Muscle of arm (tissue), 14 donors: ENCODE measurements at places on chromosomes 5 and 9.

DNA sequence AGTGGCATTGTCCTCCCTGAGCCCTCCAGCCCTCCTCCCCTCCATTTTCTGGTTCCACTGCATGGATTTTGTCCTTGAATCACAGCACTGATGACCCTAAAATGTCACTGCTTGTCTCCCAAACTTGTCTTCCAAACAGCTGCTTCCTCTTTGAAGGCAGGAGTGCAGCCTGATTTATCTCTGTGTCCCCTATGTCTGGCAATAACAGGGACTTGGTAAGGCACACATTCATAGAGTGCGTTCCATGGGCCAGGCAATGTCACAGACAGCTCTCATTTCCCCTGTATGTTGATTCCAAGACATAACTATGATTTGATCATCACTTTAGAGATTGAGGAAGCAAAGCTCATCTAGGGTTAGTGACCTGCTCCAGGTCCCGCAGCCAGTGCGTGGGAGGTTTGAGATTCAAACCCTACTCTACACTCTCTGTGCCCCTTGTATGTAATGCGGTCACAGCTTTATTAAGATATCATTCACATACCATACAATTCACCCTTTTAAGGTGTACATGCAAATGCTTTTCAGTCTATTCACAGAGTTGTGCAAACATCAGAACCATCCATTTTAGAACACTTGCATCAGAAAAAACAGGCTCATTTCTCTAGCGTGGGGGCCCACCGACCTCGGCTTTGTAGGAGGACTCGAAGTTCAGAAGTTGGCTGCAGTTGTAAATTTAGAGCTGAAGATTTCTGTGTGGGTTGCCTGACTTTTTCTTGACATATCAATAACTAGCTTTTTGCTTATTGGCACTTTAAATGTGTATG is 28.4 kb upstream of the BOD1 start:
- DNase-seq, result no peak

DNA sequence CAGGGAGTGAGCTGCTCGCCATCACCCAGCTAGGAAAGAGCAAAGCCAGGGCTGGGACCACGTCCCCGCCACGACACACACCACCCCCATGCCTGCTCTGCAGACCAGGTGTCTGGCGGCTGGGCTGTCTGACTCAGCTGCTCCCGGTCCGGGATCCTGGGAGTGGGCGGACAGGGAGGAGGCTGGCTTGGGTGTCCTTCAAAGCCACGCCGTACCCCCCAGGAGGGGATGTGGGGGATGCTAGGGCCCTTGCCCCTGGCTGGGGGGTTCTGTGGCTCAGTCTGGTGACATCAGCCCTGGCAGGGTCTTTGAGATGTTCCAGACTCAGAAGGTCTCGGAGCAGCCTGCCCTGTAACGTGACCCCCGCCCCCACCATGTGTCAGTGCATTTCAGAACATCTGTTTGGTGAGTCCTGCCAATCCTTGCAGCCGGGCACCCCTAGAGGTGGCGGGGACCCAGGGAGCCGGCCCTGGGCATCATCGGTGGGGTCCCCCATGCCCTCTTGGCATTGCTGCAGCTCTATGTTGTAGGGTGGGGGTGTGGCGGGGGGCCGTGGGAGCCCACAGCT is 62.3 kb downstream of the HMCN2 start:
- DNase-seq, result no peak

GRCh38 chr5:121702682-121703081 is 149.0 kb upstream of the FTMT start:
- DNase-seq, result no peak

- no peak for DNase-seq
Measured at GRCh38 chr9:85884256-85884655, 56.7 kb upstream of the NAA35 start.

DNA sequence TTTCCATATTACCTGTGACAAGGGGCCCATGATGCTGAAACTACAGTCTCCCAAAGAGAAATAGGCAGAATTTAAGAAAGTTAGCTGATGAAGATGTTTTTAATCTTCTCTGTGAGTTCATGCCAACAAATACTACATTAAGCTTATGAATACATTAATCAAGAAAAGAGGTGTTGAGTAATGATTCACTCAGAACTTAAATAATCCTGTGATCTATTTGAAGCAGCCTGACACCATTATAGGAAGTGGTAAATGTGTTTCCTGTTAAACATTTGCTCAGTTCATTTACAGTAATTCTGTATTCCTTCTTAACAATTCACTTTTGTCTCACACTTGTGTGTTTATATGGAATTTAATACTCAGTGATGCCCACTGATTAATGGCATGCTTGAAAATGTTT is 75.0 kb upstream of the IZUMO3 start:
- DNase-seq, result no peak

- no peak for DNase-seq
Measured at GRCh38 chr5:88377705-88378656, 109.3 kb upstream of the TMEM161B start.

DNA sequence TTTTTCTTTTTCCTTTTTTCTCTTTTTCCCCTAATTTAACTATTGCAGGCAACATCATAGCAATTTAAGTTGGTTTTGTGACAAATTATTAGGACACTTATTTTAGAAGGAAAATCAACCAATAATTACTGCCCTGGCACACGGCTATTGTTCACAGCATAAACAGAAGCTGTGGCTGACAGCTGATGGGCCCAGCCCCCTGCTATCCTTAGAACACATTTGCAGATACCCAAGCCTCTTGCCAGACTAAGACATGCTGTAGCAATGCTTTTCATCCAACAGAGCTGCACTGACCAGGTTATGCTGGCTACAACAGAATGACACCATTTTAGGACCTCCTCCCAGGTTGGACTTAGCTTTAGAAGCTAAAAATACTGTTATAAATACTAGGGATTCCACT is 852.7 kb upstream of the DMAC1 start:
- DNase-seq, result peak; percentile 25

GRCh38 chr5:31563216-31563615 is 31.1 kb downstream of the C5orf22 start:
- no peak for DNase-seq

GRCh38 chr9:97075289-97075985 is 36.5 kb upstream of the CTSV start:
- no peak for DNase-seq

- DNase-seq, result no peak
Measured at GRCh38 chr9:11064909-11065308, 452.1 kb upstream of the PTPRD start.

DNA sequence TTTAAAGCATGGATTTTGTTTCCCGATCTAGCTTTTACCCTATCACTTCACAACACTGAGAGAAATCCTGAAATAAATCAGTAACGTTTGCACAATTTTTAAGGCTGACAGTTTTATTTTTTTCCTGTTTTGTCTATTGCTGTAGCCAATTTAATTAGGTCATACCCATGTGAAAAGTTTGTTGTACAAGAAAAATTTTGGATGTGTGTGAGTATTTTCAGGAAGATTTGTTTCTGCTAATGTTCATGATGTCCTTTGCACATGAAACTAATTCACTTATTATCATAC is 237.8 kb downstream of the ARRDC3 start:
- peak; percentile 55 for DNase-seq

- DNase-seq, result no peak
Measured at GRCh38 chr5:152465140-152465539, 60.1 kb upstream of the NMUR2 start.
